ENCODE measurements at places on chromosomes 3 and 15.
A peak's percentile ranks its signal among the peaks of the same experiment; 100 is the strongest.

DNA sequence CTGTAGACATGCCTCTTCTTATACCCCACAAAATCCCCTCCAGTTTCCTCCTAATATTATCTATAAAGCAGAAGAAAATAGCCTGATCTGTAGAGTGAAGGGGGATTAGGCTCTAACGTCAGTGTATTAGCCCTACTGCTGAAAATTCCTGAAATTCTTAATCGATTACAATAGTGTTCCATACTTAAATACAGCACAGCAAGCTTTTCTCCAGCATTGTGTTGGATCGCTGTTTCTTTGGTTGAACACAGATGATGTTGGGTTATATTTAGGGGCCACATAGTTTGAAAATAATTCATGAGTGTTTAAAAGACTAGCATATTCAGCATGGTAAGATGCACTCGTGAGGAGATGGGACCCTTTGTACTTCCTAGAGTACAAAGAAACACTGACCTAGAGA is 52.5 kb downstream of the PIAS1 start:
- no peak for DNase-seq

DNA sequence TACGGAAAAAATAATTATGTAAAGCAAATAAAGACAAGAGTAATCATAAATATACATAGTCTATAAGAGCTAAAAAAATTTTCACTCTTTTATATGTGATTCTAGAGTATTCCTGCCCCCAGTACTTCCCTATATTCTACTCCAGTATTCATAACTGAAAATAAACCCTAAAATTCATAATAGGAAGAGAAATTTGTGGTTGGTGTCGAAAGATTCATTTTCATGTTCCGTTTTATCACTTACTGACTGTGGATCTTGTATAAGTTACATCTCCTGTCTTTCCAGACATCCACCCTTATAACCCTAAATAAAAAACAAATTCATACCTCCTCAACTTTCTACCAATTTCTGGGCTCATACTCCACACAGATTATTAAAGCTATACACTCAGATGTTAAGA is 16.0 kb upstream of the MBNL1 start:
- DNase-seq = no peak

DNA sequence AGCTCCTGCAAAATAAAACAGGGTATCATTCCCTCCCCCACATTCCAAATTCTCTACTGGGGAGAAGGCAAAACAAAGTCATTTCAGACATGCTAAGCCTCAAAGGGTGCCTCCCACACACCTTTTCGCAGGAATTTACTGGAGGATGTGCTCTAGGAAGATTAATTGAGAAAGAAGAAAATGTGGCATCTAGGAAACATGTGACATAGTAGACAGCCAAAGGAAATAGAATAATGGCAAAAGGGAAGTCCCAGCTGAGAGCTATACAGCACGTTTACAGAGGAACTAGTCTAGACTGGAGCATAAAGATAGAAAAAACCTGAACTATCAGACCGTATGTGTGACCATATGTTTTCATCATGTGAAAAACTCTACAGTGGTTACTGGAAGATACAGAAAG is 58.8 kb upstream of the MELTF start:
- DNase-seq = no peak

- DNase-seq = no peak
Observed at GRCh38 chr3:15873415-15873814, 75.6 kb upstream of the ANKRD28 start.

DNA sequence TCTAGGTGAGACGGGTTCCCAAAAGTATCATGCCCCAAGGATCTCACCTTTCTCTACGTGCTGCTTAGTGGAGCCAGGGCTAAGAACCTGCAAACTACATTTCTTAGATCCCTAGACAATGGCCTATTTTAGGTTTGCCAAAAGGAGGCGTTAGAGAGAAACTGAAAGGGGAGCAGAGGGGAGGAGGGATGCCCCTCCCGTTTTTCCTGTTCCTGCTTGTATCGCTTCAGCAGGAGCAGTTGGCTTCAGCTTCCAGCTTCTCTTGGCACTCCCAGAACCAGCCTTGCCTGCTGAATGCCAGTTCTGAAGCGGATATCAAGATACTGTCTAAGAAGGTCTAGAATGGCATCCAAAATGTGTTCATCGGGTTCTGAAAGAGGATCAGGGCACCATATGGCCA is 58.4 kb upstream of the ABHD17C start:
- peak; percentile 41 for DNase-seq

- DNase-seq = no peak
Observed at GRCh38 chr15:45653702-45654424, 19.0 kb downstream of the SQOR start.

GRCh38 chr3:77718311-77718710 is 678.4 kb downstream of the ROBO2 start:
- no peak for DNase-seq
